Stimulated activated CD4-positive, alpha-beta T cell treated with anti-CD3 and anti-CD28 coated beads, Interleukin-2, amount 100 ng/mL, for 24 hours (primary cell): ENCODE measurements at places on chromosomes 13 and 19.

DNA sequence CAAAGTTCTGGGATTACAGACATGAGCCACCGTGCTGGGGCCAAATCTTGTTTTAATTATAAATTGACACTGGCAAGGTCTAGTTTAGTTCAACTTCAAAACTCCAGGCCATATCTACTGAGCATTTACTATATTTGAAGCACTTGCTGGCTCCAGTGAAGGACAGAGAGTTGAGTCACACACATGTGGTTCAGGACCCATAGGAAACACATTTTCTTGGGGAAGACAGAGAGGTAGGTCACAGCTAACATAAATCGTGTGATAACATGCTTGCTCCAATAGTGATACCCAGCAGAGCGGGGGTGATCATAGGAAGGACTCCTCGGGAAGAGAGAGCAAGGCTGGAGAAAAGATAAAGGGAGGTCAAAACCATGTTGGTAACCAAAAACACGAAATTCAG lies 170.6 kb upstream of the TSC22D1 start:
- no peak for DNase-seq

- no peak for DNase-seq
These were observed at the start of gene VSTM2B for GRCh38 chr19:29525901-29526729. Gene VSTM2B, plus strand, starts transcription at chr19:29525994. Its CDS starts 590 bp downstream, at chr19:29526584.

DNA sequence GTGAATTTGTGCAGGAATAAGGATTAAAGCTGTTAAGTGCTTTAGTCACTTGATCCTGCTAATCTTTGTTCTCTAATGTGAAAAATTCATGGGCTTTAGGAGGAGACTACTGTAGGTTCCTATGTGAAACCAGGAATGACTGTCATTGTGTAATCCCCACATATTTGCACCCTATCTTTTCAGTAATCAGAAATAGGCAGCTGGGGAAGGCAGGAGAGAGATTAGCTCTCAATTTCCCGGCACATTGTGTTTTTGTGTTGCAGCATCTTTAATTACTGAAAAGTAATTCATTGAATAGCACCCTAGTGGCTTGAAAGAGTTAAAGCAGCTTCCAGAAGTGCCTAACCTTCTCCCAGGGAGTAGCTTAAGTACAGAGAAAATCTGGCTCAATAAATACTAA lies 282.9 kb downstream of the OLFM4 start:
- no peak for DNase-seq

DNA sequence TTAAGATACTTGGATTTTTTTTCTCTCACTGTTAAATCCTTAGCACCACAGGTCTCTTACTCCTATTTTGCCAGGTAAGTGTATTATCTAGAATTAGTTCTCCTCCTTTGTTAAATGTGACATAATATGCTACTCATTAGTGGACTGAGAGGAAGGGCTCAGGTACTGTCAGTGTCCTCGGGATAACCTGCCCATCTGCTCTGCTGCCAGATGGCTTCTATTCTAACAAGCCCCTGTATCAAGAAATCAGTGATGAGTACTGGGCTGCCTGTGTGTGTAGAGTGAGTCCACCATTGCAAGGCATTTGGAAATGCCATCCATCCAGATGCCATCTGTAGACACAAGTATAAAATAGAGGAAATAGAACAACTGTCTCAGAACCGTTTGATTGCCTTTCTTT lies 209.6 kb downstream of the ATP8A2 start:
- DNase-seq = no peak

- DNase-seq = no peak
These were observed 23.5 kb downstream of the NFIC start for GRCh38 chr19:3389876-3390371.

- DNase-seq = no peak
These were observed 65.8 kb upstream of the KPNA3 start for GRCh38 chr13:49858178-49858856.

DNA sequence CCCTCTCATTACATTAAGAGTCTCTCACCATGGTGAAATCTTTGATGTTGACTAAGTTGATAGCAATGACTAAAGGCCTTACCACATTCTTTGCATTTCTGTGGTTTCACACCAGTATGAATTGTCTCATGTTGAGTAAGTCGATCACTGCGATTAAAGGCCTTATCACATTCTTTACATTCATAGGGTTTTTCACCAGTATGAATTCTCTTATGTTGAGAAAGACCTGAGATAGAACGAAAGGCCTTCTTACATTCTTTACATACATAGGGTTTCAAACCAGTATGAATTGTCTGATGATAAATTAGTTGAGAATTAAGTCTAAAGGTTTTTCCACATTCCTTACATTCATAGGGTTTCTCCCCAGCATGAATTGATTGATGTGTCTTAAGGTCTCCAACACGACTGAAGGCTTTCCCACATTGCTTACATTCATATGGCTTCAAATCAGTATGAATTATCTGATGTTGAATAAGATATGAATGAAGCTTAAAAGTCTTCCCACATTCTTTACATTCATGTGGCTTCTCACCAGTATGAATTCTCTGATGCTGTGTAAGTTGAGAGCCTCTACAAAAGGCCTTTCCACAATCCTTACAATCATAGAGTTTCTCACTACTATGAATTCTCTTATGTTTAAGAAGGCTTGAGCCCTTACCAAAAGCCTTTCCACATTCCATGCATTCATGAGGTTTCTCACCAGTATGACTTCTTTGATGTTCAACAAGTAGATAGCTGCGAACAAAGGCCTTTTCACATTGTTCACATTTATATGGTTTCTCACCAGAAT lies 45.6 kb downstream of the ZNF283 start:
- DNase-seq = no peak

DNA sequence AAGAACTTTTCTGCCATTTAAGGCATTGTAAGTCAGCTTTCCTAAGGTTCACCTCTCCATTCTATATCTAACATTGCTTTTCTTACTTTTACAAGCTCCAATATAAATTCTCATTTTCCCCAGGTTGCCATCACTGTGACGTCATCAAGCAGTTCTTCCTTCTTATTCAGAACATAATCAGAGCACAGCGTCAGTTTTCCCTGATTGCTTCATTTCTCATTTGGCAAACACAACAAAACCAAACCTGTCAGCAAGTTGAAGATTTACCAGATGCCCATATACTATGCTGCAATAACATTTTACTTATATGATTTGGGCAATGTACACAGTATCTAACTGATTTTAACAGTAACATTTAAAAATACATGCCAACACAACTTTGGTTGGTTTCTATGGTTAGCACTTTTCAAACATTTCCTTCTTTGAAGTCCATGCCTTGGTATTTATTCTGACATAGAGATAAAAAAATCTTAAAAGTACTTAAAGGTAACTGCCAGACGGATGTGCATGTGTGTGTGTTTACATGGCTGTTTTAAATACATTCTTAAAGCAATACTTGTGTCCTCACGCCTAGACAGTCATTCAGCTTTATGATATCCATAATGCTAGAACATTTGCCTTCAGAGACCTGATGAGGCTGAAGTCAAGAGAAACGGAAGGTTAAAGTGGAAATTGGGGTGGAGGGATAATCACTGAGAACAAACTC lies 264.0 kb downstream of the KLF12 start:
- DNase-seq = no peak

GRCh38 chr13:98707281-98707999 lies 45.0 kb downstream of the SLC15A1 start:
- no peak for DNase-seq

DNA sequence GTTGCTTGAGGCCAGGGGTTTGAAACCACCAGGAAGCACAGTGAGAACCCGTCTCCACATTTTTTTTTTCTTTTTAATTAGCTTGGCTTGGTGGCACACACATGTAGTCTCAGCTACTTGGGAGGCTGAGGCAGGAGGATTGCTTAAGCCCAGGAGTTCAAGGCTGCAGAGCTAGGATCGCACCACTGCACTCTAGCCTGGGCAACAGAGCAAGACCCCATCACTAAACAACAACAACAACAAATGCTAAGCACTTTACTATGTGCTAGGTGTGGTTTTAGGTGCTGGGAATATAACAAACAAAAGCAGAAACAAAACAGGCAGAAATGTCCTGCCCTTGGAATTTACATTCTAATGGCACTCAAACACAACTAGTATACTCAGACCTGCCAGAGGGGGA lies 51.3 kb downstream of the RYR1 start:
- no peak for DNase-seq

- no peak for DNase-seq
These were observed 109.6 kb downstream of the STARD13 start for GRCh38 chr13:33175991-33176390.
